ENCODE measurements at places on chromosomes 5 and 9. TPM values are rescaled to one million over a fixed set of nuclear protein-coding genes. Genes with fewer than 3 reads are reported as not detected.

Gene NCS1
- 13.7 TPM for total RNA-seq

Gene ZNG1A
- total RNA-seq = 15.7 TPM

Gene SPINK6
- total RNA-seq = not detected

Gene GFI1B
- total RNA-seq = under 0.01 TPM

Gene AJM1
- 1.2 TPM for total RNA-seq

Gene NFX1
- 34.5 TPM for total RNA-seq

All from placental epithelial cell (primary cell).